ENCODE measurements at places on chromosomes 16 and 17. TPM values are rescaled to one million over a fixed set of nuclear protein-coding genes. Genes with fewer than 3 reads are reported as not detected.
A peak's percentile ranks its signal among the peaks of the same experiment; 100 is the strongest.

DNA sequence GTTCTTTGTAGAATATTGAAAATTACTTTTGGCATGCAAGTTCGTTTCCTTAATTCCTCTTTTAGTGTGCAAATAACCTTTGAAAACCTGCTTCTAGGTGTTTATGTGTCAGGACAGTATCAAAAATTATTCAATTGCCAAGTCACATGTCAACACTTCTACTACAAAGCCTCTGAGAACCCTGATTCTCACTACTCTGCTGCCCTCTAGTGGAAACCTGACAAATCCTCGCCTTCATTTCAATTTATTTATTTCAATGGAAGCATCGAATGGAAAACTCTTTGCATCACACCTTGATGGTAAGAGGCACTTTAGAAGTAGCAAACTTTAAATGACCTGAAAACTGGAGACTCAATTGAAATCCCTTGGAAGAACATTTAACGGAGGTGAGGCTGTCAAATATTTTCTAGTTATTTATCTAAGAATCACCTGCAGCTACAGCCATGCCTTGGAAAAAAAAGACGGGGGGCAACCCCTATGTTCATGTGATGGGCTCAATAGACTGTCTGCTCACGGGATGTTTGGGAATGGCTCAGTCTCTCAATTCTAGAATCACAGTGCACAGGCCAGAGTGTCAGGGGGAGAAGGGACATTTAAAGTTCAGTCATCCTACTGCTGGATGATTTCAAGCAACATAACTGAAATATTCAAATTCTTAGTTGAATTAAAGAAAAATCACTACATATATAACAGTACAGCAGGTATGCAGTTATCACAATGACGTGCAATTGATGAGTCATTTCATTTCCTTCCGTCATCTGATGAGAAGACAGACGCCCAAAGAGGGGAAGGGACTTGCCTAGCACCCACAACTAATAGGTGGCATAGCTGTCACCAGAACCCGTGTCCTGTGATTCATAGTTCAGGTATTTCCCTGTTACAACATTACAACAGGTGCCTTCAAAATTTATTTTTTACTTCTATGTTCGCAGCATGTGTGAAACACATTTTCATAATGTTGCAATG lies 563.9 kb downstream of the TOX3 start:
- no peak for DNase-seq

TOP2A gene
- total RNA-seq: 102 TPM

DNA sequence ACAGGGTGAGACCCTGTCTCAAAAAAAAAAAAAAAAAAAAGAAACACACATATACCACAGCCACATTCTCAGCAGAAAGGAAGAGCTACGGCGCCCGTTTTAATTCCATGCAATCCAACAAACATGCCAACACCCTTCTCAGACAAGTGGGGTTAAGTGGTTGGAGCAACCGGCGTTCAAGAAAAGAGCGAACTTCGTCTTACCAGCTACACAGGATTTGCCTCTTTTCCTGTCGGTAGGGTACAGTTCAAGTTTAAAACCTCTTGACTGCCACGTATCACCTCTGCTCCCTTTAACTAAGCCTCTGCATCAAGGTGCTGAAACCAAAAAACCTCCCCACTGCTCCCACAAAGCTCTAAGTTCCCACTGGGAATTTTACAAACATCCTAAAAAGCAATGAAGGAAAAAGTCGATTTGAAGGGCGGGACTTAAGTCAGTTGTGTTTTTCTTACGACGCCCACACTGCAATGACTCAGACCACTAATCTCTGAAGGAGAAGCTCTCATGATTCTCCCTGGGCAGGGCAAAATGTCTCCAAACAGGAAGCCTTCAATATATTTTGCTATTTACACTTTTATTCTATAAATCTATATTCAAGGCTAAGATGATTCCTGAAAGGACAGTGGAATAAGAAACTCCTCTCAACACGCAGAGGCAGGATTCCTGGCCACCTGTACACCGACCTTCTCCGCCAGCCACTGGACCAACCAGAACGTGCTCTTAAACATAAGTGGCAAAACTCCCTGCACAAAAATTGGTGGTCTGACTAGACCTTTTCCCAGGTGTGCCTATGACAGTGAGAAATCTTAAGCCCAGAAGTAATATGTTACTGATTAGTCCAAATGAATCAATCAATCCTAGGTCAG lies 18.8 kb downstream of the SRP68 start:
- no peak for DNase-seq

GRCh38 chr17:11245791-11246190 lies 4.8 kb downstream of the SHISA6 start:
- no peak for DNase-seq

FA2H gene
- 0.17 TPM for total RNA-seq

DNA sequence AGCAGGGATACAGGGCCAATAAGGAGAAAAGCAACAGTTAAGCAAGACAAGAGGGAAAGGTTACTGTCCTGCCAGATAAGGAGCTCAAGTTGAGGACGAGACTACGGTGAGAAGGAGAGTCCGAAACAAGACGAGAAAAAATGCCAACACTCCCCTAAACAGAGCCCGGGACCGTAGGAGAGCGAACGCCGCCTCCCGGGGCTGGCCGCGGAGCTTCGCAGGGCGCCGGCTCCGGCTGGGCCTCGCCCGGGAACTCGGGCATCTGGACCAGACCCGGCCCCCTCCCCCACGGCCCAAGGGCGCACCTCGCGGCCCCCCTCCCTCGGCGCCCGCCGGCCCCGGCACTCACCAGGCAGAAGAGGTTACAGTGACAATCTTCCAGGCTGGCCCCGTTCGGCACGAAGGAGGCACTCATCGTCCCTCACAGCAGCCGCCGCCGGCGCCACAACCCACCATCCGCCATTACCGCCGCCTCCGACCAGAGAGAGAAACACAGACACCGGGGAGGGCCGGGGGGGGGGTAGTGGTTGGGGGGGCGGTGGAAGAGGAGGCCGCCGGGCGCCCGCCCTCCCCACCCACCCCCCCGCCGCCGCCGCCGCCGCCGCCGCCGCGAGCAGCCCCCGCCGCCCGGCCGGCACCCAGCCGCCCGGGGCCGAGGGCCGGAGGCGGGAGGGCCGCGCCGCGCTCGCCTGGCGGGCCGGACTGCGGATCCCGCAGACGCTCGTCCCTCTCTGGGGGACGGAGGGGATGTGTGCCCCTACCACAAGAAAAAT lies at the start of gene MED13:
MED13 (minus strand) TSS at position 488 of the 773 bp plus-strand sequence; CDS start at position 415, 73 bp downstream.
- peak; percentile 77 for DNase-seq

EPX gene
- 10.0 TPM for total RNA-seq

GAST gene
- total RNA-seq: not detected

- no peak for DNase-seq
These were observed 5.3 kb downstream of the CMTM4 start for GRCh38 chr16:66691234-66691633.

GRCh38 chr16:80084163-80084562 lies 456.6 kb upstream of the DYNLRB2 start:
- no peak for DNase-seq

PEMT gene
- total RNA-seq: 64.6 TPM

GRCh38 chr17:63766754-63767153 lies 6.6 kb downstream of the CCDC47 start:
- DNase-seq: no peak

DNA sequence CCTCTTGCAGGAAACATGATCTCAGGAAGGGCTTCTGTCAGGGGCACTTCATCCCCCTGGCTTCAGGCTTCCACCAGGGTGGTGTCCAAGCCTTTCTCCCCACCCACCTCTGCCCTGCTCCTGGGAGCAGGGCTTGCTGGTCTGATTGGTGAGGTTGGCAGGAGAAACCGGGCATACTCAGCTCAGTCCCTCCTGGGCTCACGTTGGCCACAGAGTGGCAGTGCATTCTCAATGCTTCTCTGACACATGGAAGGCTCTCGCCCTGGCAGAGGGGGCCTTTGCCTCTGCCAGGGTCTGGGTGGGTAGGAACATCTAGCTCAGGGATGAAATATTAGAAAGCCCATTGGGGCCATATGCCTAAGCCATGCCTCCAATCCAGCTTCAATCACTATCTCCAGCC lies 142.8 kb downstream of the AXIN2 start:
- DNase-seq: no peak

- no peak for DNase-seq
These were observed 756 bp downstream of the KLHL11 start for GRCh38 chr17:41864498-41864835.

DNA sequence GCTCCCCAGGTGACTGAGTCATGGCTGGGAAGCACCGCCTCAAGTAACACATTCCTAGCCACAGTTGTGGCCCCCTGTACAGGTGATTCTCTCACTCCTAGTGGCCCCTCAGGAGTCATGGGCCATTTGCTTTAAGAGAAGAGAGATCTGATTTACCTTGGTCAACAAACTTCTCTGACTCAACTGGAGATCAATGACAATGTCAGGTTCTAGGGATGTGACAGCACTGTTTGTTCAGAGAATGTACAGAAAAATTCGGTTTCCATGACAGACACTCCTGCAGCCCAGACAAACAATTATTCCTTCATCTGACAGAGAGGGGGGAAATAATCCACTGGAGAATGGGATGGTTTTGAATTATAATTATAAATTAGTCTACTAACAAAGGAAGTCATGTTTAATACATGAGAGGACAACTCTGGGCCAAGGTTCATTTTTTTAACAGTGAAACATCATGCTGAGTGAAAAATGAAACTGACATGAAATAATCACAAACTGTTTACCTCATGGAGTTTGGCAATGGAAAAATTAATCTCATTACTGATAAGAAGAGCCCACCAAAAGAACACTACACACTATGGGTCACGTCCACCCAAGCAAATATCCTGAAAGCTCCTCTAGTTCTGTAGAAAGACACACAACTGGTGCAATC lies 9.7 kb downstream of the ERN1 start:
- no peak for DNase-seq

- no peak for DNase-seq
These were observed 16.0 kb downstream of the TPSG1 start for GRCh38 chr16:1209081-1209480.

- no peak for DNase-seq
These were observed 21.2 kb upstream of the VAT1L start for GRCh38 chr16:77767211-77767610.

- DNase-seq: no peak
These were observed 524.4 kb upstream of the ZFHX3 start for GRCh38 chr16:73572135-73572828.

- peak; percentile 38 for DNase-seq
These were observed 22.4 kb upstream of the TEKT1 start for GRCh38 chr17:6853764-6854442.

OTOP2 gene
- total RNA-seq: not detected

- no peak for DNase-seq
These were observed 25.5 kb downstream of the AXIN2 start for GRCh38 chr17:65535777-65536572.

UNC13D gene
- total RNA-seq: 22.9 TPM

CCL8 gene
- total RNA-seq: not detected

SEC14L5 gene
- 0.65 TPM for total RNA-seq

OTOP3 gene
- total RNA-seq: not detected

DNA sequence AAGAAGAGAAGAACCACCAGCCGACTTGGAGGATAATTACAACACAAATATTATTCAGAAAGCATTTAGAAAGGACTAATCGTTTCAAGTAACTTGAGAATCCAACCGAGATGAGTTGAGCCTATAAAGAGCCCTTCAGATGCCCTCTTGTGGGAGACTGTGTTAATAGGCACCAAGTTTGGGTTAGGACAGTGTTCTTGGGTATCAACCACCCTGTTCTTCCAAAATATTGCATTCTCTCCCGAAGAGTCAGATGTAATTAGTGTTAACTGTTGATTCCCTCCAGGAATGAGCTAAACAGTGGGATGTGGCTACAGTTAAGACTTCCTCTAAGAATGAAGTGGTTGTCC lies 87.8 kb upstream of the NOL11 start:
- no peak for DNase-seq

GRCh38 chr16:19771796-19772195 lies 53.7 kb downstream of the IQCK start:
- DNase-seq: no peak

DNA sequence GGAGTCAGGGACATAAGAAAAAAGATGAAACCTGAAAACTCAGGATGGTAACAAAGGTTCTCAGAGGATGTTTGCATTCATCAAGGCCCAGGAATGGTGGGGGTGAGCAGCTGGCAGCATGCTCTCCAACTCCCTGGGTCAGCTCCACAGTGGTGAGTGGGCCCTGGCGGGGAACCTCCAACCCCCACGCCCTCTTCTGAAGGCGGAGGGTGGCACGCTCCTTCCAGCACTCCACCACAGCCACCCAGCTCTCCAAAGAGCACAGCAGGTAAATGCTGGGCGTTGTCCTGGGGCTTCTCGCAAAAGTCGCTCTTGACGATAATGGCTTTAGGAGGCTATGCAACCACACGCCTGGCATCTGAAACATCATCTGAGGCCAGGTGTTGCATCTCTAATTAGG lies 173.8 kb downstream of the C16orf78 start:
- no peak for DNase-seq

DNA sequence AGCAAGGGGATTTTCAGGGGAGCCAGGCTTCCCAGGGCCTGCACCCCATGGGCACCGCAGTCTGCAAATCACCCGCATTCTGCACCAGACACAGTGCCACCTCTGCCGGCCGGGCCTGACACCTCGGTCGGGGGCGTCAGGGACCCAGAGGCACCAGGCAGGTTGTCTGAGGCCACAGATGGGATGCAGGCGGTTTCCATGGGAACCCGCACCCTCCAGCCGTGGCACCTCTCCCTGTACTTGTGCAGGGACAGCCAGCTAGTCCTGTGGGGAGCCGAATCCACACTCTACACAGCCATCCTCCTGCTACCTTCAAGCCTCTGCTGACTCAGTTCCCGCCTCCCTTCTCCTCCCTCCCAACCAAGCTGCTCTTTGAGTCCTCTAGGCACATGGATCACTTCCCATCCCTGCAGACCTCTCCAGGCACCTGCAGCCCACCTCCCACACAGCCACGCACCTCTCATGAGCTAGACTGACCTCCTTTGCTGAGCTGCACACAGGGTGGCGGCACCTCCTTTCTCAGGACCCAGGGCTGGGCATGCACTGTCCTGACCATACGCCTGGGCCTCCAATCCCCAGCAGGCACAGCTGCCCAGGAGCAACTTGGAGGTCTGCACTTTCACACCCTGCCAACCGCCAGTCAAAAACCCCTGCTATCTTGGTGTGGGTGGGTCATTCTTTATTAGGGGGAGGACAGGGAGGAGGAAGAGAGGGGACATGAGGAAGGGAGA lies 119.5 kb downstream of the C16orf78 start:
- no peak for DNase-seq

GRCh38 chr17:2631211-2631610 lies 37.8 kb downstream of the PAFAH1B1 start:
- DNase-seq: no peak

ZNF688 gene
- 3.7 TPM for total RNA-seq

CCL3 gene
- total RNA-seq: 5.6 TPM

- no peak for DNase-seq
These were observed 18.9 kb downstream of the ARHGAP17 start for GRCh38 chr16:24996301-24996700.

LITAFD gene
- total RNA-seq: not detected

- no peak for DNase-seq
These were observed 25.4 kb upstream of the NSRP1 start for GRCh38 chr17:30091121-30091670.

CPHXL2 gene
- not detected for total RNA-seq

GRCh38 chr16:593406-593805 lies 3.5 kb downstream of the RAB40C start:
- no peak for DNase-seq

MYL11 gene
- not detected for total RNA-seq

- DNase-seq: no peak
These were observed 96.8 kb downstream of the IRF8 start for GRCh38 chr16:85995541-85996423.

GRCh38 chr17:63082952-63083351 lies 116.9 kb downstream of the TANC2 start:
- no peak for DNase-seq

Data from liver (tissue), 10 donors.